ENCODE measurements at places on chromosomes 7 and 10.

DNA sequence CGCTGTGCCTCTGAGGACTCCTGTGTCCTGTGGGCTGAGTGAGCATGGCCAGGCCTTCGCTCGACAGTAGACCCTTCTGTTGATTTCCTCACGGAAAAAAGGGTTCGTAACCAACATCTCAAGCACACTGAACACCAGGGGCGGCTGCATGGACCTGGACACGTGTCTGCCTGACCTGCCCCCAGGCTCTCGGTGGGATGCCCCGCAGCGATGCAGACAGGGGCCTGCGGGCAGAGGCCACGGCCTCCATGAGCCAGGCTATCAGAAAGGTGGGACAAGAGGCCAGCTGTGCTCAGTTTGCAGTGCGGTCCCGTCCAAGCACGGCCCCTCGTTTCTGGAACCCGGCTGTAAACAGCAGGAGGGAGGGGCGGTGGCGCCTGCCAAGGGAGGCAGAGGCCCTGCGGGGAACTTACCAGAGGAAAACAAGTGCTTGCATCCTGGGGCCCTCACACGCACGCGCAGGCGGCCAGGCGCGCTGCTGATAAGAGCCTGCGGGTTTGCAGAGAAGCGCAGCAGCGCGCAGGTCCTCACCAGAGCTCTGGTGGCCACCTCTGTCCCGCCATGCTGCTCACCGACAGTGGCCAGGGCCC, 10.6 kb downstream of the GPR146 start:
- DNase-seq = no peak

GRCh38 chr10:80477813-80478212, 23.7 kb downstream of the TSPAN14 start:
- no peak for DNase-seq

DNA sequence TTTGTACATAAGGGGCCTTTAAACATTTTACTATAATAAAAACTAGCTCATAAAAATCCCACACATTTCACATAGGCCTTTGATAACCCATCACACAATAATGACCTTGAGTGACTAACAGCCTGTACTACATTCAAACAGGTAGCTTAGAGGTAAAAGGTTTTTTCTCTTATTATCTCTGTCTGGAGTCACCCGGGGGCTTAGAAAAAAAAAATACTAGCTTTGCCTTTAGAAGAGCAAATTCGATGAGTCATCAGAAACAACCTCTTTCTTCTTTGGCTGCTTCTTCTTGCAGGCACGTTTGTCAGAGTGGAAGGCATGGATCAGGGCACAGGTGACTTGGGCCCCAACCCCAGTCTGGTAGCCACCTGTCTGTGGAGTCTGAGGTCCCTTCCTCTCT, 43.4 kb upstream of the ADO start:
- no peak for DNase-seq

- DNase-seq = no peak
Observed at GRCh38 chr7:29019896-29020295, 61.8 kb upstream of the TRIL start.

GRCh38 chr7:6338551-6339274, 66.3 kb upstream of the CYTH3 start:
- DNase-seq = no peak

DNA sequence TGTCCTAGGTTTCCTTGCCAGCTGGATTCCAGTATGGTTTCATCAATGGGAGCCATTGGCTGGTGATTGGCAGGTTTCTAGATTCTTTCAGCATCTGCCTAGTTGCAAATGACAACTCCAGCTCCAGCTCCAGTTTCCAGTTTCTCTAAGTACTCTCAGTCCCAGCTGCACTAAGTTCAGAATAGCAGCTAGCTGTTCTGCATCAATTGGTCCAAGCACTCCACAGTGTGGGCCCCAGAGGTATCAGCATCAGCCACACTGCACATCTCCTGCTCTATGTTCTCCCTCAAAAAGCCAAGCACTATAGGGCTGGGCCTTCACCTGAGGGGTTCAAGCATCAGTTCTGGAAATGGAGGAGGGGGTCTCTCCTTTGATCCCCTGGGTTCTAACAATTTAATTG, 143.4 kb downstream of the VPS50 start:
- DNase-seq = no peak

- DNase-seq = no peak
Observed at GRCh38 chr7:6616854-6617643, 1.6 kb downstream of the ZNF853 start.

DNA sequence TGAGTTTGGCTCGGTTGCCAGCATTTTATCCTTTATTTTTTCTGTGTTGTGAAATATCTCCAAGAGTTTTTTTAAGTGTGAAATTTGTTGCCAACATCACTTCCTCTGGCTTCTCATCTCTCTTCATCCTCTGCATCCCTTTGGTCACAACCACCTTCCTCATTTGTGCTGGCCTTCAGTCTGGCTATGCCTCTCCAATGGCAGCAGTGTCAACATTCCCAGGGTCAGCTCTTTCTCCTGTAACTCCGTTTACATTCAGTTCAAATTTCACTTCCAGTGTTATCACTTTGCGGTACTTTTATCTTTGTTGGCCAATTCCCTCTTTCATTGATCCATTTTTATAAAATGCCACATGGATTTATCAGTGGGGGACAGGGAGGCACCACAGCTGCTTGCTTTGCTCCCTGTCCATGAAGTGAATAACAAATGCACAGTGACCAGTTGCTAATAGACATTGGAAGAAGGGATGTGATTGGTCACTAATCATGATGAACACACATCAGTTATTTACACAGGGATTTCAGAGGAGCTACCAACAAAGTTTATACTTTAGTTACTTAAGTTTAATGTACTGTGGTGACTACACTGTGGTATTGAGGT, 311.4 kb upstream of the LRGUK start:
- no peak for DNase-seq

- no peak for DNase-seq
Observed at GRCh38 chr7:111090846-111091245, at the start of gene LRRN3. LRRN3 (plus strand) TSS chr7:111091127; CDS start chr7:111122773, 31,646 bp downstream.

GRCh38 chr10:131358741-131359442, 47.4 kb upstream of the TCERG1L start:
- DNase-seq = no peak

DNA sequence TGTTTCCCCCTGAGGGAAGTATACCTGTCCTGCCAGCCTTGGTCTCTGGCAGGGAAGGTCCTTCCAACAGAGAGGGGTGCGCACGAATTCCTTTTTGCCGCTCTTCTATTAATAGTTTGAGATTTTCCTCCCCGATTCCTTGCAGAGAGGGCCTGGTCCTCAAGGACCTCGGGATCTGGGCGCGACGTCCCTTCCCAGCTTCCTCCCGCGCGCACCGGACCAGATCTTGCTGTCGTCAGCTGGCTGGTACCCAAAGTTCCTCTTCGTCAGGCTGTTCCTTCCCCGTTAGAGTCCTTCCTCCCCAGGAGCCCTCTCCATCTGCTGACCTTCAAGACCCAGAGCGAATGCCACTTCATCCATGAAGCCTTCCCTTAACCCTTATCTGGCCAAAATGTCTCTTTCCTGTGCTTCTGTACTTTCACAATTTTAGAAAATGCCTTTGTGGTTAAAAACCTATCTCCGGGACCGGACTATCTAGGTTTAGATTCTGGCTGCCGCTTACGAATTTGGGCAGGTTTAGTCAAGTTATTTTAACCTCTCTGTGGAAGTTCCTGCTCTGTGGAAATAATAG, 851 bp upstream of the GOT1 start:
- DNase-seq = peak; percentile 11

DNA sequence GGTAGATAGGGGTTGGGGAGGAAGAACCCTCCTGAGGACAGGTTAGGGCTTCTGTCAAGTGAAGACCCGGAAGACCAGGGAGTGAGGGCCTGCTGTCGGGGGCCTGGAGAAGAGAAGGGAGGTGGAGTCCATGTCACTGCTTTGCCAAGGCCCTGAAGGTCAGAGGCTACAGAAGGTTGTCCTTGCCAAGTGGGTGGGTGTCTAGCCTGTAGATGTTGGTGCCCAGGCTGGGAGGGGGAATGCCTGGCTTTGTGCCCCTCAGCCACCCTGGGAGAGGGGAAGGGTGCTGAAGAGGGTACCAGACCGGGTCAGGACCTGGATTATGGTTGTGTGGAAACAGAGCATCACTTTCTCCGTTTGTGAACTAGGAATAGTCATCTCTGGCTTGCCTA, 67.2 kb upstream of the AQP1 start:
- DNase-seq = no peak

GRCh38 chr10:49109669-49110340, 5.5 kb downstream of the VSTM4 start:
- DNase-seq = peak; percentile 82

GRCh38 chr10:44039599-44039998, 345.3 kb downstream of the CXCL12 start:
- DNase-seq = no peak

- no peak for DNase-seq
Observed at GRCh38 chr10:61487506-61487905, 34.3 kb upstream of the TMEM26 start.

- no peak for DNase-seq
Observed at GRCh38 chr10:104322416-104322782, 15.9 kb downstream of the ITPRIP start.

- DNase-seq = no peak
Observed at GRCh38 chr10:50381642-50382041, 130.3 kb upstream of the ASAH2 start.

DNA sequence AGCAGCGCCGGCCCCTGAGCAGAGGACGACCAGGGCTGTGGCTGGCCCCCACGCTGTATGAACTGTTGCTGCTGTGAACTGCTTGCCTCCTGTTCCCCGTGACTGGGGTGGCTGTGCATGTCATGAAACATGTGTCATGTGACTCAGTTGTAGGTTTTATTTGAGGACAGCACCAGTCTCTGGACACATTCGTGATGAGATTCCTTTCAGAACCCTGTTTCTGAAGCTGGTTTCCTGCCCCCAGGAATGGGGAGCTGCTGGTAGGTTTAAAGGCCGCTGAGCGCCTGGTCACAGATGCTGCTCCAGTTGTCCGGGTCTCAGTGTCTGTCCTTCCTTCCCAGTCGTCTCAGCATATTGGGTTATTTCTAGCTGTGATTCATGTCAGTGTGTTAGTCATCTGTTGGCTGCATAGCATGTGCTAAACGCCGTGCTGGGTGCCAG, 79.1 kb upstream of the PPIF start:
- no peak for DNase-seq

DNA sequence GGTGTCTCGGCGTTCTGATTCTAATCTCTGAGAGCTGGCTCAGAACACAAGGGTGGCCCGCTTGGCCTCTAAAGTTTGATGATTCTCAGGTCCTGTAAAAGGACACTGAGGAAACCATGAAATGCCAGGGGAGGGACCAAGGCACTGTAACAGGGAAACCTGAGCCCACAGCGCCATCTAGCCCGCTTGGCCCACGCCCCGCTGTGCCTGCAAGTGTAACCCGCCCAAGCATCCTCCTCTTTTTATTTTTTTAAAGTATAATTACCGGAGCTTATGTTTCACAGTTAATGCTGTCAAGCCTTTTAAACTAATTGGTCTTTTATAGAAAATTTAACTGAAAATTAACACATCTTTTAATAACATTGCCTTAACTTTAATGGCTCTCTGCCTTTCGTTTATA, 734.7 kb downstream of the KCNMA1 start:
- no peak for DNase-seq

DNA sequence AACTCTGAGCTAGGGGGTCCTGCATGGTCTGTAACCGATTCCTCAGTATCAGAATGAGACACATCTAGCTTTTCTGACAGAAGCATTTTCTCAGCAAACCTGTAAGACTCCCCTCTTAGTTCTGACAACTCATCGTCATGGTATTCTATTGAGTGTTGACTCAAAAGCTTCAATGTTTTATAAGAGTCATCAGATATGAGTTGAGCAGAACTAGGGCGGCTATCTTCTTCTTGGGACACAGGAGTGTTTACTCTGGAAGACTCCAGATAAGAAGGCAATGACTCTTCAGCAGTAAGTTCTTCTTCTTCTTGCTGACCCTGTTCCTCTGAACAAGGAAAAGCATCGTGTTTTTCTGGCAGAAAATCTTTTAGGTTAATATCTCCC, 167.0 kb upstream of the CCDC6 start:
- DNase-seq = no peak

- no peak for DNase-seq
Observed at GRCh38 chr7:3780525-3780924, 479.5 kb downstream of the SDK1 start.

DNA sequence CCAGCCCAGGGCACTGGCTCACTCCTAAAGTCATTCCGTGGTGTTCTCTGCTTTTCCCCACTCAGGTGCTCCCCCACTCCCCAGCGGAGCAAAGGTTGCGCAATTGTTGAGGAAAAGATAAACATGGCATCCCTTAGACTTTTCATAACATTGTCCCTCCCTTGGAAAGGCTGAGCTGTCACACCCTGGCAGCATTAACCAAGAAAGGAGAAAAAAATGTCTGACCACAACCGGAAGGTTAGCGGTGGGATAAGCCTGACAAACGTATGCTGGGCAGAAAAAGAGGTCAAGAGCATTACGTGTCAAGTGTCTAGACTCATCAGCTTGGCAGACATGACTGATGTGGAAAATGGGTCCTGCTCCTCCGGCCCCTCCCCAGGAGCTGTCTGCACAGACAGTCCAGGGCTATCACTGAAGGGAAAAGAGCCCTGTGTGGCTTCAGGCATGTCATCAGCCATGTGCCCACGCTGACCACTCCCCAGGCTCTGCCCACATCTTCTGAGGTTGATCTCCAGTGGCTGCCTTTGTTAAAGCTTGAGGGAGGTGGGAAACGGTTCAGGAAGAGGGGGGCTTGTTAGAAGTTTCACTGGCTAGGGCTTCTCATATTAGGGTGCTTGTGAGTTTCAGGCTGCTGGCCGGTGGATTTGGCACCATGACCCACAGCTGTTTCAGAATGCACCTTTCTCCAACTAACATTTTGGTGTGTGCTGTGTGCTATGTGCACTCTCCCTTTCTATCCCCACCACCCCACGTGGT, 30.1 kb downstream of the BTBD16 start:
- DNase-seq = peak; percentile 15

DNA sequence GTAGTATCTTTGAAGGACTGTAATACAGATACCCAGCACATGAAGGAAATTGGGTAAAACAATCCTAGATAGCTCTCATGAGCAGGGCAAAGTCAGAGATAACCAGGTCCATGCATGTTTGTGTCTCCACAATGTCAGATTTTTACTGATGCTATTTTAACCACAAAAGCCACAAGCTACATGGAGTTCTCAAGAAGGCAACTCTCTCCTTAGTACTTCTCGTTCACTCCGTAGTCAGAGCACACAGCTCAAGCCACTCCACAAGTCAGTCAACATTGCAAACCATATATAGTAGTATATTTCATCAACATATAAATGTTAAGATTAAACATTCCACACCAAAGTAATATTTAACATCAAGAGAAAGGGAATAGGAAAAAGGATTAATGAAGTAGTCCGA, 98.0 kb upstream of the PIK3CG start:
- no peak for DNase-seq

GRCh38 chr10:114306116-114306973, 67.3 kb downstream of the VWA2 start:
- peak; percentile 34 for DNase-seq

Data from AG09319 (cell line).